ENCODE measurements at places on chromosomes 5 and 9.

- DNase-seq: no peak
Observed at GRCh38 chr5:2378976-2379375, 372.5 kb downstream of the IRX2 start.

- DNase-seq: no peak
Observed at GRCh38 chr9:111427186-111427585, 57.0 kb downstream of the ECPAS start.

- peak; percentile 4 for DNase-seq
Observed at GRCh38 chr9:106619211-106619610, 243.8 kb upstream of the ZNF462 start.

- DNase-seq: no peak
Observed at GRCh38 chr9:83526211-83526610, 12.0 kb downstream of the FRMD3 start.

GRCh38 chr5:60312098-60312497 is 387.9 kb downstream of the DEPDC1B start:
- no peak for DNase-seq

- no peak for DNase-seq
Observed at GRCh38 chr5:27465140-27465539, 426.8 kb upstream of the CDH9 start.

DNA sequence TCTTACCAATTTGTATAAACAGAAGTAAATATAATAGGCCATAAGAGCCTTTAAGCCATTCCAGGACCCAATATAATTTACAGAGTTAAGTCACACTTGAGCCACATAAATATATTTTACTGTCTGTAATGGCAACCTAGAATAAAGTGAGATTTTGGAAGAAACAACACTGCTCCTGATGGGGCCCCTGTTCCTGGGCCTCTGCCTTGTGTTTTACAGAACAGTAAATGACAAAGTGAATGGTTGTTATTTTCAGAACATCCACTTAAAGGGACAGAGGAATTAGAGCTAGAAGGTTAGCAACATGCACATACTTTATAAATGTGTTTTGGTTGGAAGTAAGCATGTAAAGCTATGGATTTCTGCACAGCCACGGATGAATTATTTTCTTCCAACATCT is 3.6 kb downstream of the PTGER4 start:
- no peak for DNase-seq

GRCh38 chr5:119829341-119829740 is 200.0 kb downstream of the FAM170A start:
- no peak for DNase-seq

DNA sequence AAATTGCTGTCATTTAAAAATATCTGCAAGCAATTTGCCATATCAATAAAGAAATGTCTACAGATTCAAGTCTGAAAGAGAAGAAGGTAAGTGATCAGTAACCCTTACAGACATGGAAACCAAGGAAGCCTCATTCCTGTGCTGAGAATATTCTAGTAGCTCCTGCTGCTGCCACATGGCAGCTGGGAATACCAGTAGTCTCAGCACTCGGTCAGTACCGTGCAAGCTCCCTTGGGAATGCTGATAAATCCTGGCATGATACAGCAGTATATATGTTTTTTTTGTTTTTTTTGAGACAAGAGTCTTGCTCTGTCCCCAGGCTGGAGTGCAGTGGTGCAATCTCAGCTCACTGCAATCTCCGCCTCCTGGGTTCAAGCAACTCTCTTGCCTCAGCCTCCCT is 27.9 kb downstream of the NANS start:
- DNase-seq: no peak

GRCh38 chr5:154559398-154560276 is 81.6 kb upstream of the HAND1 start:
- no peak for DNase-seq

- DNase-seq: peak; percentile 84
Observed at GRCh38 chr5:169164481-169164925, 136.4 kb downstream of the SLIT3 start.

- DNase-seq: no peak
Observed at GRCh38 chr5:119395080-119395836, 39.4 kb downstream of the TNFAIP8 start.

DNA sequence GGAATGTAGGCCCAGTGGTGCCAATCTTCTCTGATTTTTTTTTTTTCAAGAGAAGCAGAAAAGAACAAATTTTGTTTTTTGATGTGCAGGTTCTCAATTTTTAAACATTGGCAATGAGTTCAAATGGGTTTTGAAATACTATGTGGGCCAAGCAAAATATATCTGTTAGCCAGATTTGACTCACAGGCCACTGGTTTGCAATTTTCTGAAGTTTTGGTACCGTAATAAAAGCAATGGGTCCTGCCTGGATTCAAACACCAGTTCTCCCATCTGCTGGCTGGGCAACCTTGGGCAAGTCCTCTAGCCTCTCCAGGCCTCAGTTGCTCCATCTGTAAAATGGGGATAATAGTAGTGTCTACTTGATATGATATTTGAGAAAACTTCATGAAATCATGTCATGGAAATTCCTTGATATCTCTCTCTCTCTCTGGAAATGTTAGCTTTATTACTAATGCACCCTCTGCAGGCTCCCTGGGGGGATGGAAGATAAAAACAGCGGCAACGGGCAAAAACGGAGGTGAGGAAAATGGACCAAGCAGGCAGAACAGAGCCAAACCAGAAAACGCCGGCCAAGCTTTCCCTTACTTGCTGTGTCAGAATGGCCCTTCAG is 63.4 kb downstream of the SMIM23 start:
- DNase-seq: no peak

Measured in keratinocyte (primary cell).